ENCODE measurements at places on chromosomes 2 and 18.
A peak's percentile ranks its signal among the peaks of the same experiment; 100 is the strongest.

DNA sequence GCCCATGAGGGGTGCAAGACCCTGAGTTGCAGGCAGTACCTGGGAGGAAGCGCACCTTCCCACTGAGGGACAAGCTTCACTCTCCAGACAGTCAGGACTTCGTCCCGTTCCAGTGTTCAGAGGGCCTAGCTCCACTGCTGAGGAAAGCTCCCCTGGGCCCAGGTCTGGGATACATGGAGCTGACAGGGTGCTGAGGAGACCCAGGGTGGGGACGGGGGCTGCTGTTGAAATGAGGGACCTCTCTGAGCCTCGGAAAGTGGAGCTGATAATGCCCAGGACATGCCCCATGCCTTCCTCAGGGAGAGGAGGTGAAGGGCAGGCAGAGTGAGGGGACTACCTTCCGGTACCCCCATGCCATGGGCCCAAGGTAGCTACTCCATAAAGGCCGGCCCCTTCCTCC is 169.2 kb upstream of the MYCN start:
- no peaks in the 10 kb centered on the region for H3K4me1 ChIP-seq
- H3K27me3 ChIP-seq, result peaks cover 12% of the 10 kb centered on the region
- no peaks in the 10 kb centered on the region for H3K36me3 ChIP-seq

- no peak overlapping the region for H3K27ac ChIP-seq
- no peak overlapping the region for H3K4me3 ChIP-seq
- DNase-seq, result no peak
- H3K4me1 ChIP-seq, result peaks cover 23% of the 10 kb centered on the region
Observed at GRCh38 chr2:230969659-230970015, 26.3 kb upstream of the SPATA3 start.

DNA sequence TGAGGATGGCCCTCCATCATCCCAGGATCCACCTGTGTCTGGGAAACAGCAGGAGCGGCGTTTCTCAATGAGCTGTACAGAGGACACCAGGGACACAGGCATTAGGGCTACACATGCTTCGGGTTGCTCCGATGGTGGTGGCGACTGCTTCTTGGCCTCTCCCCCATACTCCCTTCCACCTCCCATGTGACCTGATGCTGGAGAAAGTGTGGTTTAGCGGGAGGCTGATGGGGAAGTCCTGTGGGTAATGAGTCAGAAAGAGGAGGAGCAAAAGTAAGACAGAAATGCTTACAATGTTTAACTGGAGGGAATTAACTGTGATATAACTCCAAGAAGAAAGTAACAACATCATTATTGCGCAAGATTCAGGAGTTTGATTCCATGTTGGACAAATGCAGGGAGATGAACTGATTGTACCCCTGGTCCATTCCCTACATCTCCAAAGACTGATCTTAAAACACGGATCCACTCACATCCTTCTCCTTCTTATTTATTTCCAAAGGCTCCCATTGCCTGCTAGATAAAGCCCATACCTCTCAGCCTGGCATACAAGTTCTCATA is 186.6 kb downstream of the NRP2 start:
- no peaks in the 10 kb centered on the region for H3K4me1 ChIP-seq
- no peak for DNase-seq
- no peak overlapping the region for H3K27ac ChIP-seq
- peaks cover 40% of the 10 kb centered on the region for H3K27me3 ChIP-seq
- no peaks in the 10 kb centered on the region for H3K36me3 ChIP-seq

DNA sequence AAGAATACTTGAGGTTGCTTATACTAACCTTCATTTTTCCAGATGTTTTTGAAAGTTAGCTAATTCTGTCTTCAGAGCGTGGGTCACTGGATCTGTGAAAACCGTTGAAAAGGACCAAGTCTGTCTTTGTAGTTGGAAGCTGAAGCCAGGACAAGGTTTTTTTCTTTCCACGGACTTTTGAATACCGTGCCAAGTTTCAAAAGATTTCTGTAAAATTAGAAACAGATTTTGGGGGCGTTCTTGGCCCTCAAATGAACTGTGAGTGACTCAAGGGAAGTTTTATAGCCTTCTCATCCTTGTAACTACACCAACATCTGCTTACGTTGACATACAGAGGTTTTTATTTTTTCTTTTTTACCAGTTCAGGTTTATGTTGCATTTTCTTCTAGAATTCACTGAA is at the start of gene FAP:
Gene FAP, minus strand, starts transcription at position 152 of the 400 bp plus-strand sequence. Its CDS starts 118 bp downstream, at position 34.
- no peak for DNase-seq
- H3K27me3 ChIP-seq, result peaks cover 52% of the 10 kb centered on the region
- no peaks in the 10 kb centered on the region for H3K4me1 ChIP-seq
- H3K36me3 ChIP-seq, result no peaks in the 10 kb centered on the region
- no peak within 1 kb of the TSS for H3K27ac ChIP-seq

DNA sequence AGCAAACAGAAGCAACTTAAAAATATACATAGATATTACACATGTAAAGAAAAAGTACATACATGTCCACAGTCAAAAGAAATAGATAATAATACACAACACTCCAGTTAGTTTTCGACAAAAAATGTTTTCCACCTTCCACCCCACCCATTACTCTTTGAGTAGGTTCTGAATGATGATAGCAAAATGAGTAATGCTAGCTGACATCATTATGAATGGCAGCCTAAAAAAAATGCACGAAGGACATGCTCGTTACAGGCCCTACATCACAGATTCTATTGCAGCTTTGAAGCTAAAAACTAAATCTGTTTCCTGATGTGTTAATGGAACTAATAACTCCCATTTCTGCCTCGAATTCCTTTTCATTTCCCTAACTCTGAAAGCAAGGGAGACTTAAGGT is 578.7 kb upstream of the NETO1 start:
- DNase-seq, result no peak
- no peaks in the 10 kb centered on the region for H3K4me1 ChIP-seq
- no peak overlapping the region for H3K27ac ChIP-seq
- H3K27me3 ChIP-seq, result no peaks in the 10 kb centered on the region
- H3K36me3 ChIP-seq, result no peaks in the 10 kb centered on the region

DNA sequence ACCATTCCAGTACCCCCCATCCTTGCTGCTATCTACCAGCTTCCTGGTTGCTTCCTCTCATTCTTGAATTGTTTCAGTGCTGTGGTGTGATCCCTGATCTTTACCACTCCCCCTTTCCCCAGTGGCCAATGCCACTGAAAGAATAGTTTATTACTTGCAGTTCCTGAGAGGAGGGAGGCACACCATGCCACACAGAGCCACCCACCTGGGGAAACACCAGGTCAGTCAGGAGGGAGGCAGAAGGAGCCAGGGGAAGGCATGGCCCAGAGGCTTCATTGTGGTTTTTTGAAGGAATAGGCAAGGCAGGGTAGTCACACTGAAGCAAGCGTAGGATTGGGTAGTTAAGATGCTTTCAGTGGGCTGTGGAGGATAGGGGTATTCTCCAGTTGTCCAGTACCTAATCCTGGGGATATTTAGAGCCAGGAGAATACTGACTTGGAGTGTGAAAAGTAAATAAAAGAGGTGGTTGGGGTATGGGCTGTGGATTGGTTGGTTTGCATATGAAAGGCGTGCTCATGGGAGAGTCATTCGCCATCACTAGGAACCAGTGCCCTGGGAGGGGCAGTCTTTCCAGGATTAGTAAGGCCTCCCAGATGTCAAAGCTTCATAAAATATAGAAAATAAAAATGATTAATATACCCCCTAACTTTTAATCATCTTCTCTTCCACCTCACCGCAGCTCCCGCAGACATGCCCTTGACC is 6.7 kb upstream of the TMEM177 start:
- no peak overlapping the region for H3K27ac ChIP-seq
- no peak for DNase-seq
- no peaks in the 10 kb centered on the region for H3K4me1 ChIP-seq
- no peaks in the 10 kb centered on the region for H3K27me3 ChIP-seq

DNA sequence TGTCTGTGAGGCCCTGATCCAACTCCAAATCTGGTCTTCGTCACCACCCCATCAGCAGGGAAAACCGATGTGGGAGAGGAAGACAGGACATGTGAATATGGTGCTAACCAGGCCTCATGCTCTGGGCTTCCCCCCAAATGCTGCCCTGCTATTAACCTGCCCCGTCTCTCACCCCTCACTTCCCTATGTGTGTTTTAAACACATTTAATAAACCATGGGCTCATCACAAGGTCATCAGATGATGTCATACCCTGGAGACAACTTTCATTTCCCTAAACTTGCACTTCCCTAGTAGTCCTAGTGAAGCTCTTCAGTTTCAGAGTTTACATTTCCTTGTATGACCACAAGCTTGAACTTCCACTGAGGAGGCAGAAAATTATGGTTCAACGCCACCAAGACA is 49.9 kb downstream of the CD8B2 start:
- H3K27me3 ChIP-seq, result peaks cover 50% of the 10 kb centered on the region
- H3K27ac ChIP-seq, result no peak overlapping the region
- DNase-seq, result no peak
- no peaks in the 10 kb centered on the region for H3K4me1 ChIP-seq
- no peak overlapping the region for H3K4me3 ChIP-seq
- H3K36me3 ChIP-seq, result no peaks in the 10 kb centered on the region

DNA sequence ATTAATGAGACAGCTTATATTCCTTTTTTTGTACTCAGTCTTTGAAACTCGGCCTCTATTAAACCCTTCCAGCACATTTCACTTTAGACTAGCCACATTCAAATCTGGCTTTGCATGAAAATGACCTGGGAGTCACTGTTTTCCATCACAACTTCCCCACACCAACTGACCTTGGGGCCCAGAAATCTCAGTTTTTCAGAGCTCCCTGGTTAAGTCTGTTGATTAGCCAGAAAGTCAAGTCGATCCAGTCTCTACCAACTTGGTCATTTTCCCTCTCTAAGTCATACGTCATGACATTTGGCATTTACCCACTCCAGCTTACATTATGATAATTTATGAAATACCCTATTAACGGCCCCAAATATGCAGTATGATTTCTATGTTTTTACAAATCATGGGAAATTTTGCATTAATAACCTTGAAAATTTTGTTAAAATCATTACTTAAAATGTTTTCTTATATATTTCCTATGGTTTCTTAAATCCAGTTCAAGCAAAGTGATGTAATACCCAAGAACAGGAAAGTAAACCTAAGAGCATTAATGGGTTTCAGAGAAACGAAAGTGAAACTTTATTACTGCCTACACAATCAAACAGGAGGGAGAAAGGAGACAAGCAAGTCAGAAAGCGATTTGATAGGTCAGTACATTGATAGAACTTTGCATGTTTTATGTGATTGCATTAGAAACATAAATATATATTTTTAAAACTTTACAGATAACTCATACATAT is 77.1 kb downstream of the SPATS2L start:
- H3K36me3 ChIP-seq, result peaks cover 3% of the 10 kb centered on the region
- no peaks in the 10 kb centered on the region for H3K27me3 ChIP-seq
- peak overlapping the region; percentile 38 for H3K4me3 ChIP-seq
- peaks cover 8% of the 10 kb centered on the region for H3K4me1 ChIP-seq
- peak overlapping the region; percentile 93 for H3K27ac ChIP-seq
- no peak for DNase-seq

DNA sequence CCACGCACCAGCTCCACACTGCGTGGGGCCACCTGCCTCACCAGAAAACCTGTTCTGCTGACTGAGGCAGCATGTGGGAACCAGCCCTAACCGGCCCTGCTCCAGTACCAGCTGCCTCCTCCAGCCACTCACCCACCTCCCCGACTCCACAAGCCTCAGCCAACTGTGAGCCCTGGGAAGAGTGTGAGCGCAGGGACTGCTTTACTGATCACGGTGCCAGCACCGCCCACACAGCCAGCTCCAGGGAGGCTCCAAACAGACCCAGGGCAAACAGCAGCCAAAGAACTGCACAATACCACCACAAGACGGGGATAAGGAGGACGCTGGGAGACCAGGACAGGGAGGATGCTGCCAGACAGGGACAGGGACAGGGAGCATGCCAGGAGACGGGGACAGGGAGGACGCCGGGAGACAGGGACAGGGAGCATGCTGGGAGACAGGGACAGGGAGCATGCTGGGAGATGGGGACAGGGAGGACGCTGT is 28.4 kb downstream of the EIPR1 start:
- no peak overlapping the region for H3K4me3 ChIP-seq
- H3K27ac ChIP-seq, result peak overlapping the region; percentile 73
- H3K4me1 ChIP-seq, result peaks cover 12% of the 10 kb centered on the region
- H3K27me3 ChIP-seq, result no peaks in the 10 kb centered on the region
- H3K36me3 ChIP-seq, result peaks cover 10% of the 10 kb centered on the region
- DNase-seq, result no peak

GRCh38 chr2:195342061-195342460 is 315.0 kb upstream of the SLC39A10 start:
- no peak overlapping the region for H3K27ac ChIP-seq
- H3K4me3 ChIP-seq, result no peak overlapping the region
- no peak for DNase-seq
- no peaks in the 10 kb centered on the region for H3K36me3 ChIP-seq
- no peaks in the 10 kb centered on the region for H3K4me1 ChIP-seq

DNA sequence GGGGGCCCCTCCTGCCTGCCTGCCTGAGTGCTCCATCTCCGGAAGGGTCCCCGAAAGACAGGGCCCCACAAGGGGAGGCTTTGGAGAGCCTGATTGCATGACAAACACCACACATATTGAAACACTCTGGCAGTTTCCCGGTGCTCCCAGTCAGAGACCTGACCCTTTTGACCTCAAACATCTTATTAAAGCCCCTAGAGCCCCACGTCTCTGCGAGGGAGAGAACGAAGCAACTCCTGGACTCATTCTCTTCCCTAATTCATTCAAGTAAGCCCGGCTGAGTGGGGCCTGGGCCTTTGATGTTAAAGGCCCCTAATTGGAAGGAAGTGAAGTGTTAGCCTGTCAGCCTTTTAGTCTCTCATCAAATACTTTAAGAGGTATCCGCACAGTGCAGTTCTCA is 335.6 kb downstream of the CYRIA start:
- no peaks in the 10 kb centered on the region for H3K36me3 ChIP-seq
- H3K4me1 ChIP-seq, result no peaks in the 10 kb centered on the region
- H3K27ac ChIP-seq, result no peak overlapping the region
- DNase-seq, result no peak

GRCh38 chr2:110157153-110157793 is 41.7 kb upstream of the MALL start:
- H3K27me3 ChIP-seq, result peaks cover 4% of the 10 kb centered on the region
- no peak overlapping the region for H3K27ac ChIP-seq
- no peak overlapping the region for H3K4me3 ChIP-seq
- H3K36me3 ChIP-seq, result no peaks in the 10 kb centered on the region
- peaks cover 6% of the 10 kb centered on the region for H3K4me1 ChIP-seq
- DNase-seq, result no peak

DNA sequence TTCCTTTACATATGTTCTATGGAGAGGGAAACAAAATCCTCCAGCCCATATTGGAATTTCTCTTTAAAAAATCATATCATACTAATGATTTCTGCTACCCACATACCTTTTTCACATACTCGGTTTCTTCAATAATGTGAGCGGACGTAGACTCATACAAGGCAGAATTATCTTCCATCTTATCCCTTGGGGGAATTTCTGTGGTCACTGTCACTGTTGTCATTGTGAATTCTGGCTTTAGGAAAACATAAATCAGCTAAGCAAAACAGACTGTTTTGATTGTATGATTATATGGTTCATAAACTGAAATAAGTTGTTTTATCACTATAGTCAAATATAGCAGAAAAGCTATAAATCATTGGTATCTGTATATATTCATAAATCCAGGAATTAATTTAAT is 16.7 kb downstream of the CCDC68 start:
- DNase-seq, result no peak
- no peak overlapping the region for H3K27ac ChIP-seq
- H3K4me3 ChIP-seq, result no peak overlapping the region
- H3K4me1 ChIP-seq, result peaks cover 15% of the 10 kb centered on the region
- H3K27me3 ChIP-seq, result no peaks in the 10 kb centered on the region
